T-cell (primary cell): ENCODE measurements at places on chromosomes 7 and 10. TPM values are rescaled to one million over a fixed set of nuclear protein-coding genes. Genes with fewer than 3 reads are reported as not detected.

The CFAP58 gene
- total RNA-seq = not detected

GRCh38 chr10:16520900-16521299, 779 bp downstream of the C1QL3 start:
- DNase-seq = no peak

DNA sequence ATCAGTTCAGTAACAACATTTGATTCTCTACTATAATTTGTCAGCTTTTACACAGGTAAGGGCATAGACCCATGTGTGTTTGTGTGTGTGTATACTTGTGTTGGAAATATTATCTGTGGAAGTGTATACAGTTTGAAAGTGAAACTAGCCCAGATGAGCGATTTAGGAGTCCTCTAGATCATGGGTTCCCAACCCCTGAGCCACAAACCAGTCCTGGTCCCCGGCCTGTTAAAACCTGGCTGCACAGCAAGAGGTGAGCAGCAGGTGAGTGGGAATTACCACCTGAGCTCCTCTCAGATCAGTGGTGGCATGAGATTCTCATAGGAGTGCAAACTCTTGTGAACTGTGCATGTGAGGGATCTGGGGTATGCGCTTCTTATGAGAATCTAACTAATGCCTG, 1221.5 kb upstream of the SORCS1 start:
- DNase-seq = no peak

DNA sequence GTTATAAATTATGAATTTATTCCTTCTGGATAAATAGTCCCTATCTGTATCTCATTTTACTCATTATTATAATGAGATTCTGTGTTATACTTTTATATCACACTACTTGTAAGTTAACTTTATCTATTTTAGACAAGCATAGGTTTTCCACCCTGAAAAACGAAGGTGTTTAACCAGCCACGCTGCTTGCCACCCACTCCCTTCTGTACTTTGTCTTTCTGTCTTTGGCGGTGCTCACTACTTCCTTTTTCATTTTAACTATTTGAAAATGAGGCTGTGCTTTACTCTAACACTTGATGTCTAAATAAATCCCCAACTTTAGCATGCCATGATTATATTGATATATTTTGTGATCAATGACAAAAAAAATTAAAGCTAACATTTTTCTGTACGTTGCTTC, 952.9 kb downstream of the DNAJB9 start:
- no peak for DNase-seq

DNA sequence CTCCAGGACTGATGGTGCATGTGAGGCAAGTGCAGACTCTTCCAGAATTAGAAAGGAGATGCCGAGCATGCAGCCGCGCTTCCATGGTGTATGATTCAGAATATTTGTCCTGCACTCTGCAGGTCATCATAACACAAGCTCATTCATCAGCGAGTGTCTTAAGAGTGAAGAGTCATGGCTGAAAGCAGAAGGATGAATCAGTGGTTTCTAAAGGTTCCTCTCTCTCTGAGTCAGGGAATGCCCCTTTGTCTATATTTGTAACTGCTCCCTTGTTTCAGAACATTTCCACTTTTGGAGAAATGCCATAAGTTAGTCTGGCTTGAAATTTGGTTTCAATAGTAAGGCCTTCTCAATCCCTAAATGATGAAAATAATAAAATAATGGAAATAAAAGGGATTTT, 52.3 kb downstream of the HECW1 start:
- DNase-seq = no peak

- no peak for DNase-seq
Observed at GRCh38 chr10:19749185-19749729, 67.0 kb upstream of the PLXDC2 start.

- no peak for DNase-seq
Observed at GRCh38 chr7:30212701-30213111, 71.7 kb upstream of the ZNRF2 start.

DNA sequence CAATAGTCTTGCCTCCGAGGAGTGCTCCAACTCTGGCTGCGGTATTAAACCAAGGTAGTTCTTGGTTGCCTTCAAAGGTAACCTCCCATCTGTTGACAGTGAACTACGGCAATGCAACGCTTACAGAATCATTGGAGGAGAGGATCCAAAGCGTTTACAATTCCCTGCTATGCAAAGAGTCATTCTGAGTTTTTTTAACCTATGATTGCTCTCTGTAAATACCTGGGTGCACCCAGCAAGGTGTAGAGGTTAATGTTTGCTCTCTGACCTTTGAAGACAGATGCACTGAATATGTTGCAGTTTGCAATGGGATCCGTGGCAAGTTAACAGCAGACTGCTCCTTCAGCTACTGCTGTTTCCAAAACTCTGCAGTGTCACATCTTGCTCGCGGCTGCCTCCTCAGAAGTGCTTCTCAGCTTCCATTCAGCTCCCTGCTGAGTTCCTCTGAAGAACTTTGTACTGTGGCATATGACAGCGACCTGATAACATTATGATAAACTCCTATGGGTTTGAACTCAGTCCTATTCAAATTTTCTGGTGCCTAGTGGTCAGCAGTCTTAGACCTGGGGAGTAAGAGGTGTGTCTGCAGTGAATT, 29.0 kb downstream of the KIAA1217 start:
- no peak for DNase-seq

DNA sequence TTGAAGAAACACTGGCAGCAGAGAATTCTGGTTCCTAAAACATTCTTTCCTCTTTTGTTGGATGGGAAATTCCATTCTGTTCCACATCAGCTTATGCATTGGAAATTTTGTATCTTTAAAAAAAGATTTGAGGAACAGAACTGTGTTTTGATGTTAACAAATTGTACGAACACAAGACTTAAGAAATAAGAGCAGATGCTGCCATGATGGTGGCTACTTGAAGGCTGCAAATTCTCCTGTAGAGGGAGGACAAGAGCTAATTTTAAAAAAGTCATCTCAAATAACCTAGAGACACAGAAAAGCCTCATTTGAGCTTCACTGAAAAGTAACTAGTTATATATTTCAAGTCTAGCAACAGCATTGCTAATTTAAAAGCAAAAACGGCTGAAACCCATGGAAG, 29.8 kb downstream of the NDUFB2 start:
- no peak for DNase-seq

- DNase-seq = no peak
Observed at GRCh38 chr7:106216923-106217542, 67.8 kb downstream of the NAMPT start.

GRCh38 chr10:114458955-114459354, 54.7 kb upstream of the AFAP1L2 start:
- no peak for DNase-seq

DNA sequence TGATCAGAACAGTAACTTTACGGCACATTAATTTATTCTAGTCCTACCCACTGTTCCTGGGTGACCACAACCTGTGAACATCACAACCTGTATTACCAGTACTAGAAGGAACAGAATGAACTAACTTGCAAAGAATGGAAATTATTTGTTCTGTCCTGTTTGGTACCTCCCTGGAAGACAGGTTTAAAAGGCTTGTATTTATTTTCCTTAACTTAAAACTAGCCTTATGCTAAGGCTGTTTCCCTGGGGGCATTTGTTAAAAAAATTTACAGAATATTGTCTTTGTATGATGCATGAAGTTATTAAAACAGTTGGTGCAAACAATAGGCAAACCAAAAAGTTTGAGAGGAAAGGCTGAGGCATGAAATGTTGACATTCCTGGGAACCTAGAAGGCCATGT, 132.7 kb downstream of the DNAJC1 start:
- DNase-seq = no peak

GRCh38 chr7:146956853-146957252, 840.3 kb downstream of the CNTNAP2 start:
- DNase-seq = no peak

GRCh38 chr7:143256932-143257331, 6.3 kb upstream of the GSTK1 start:
- DNase-seq = no peak
